ENCODE measurements at places on chromosomes 6 and 20.

GRCh38 chr6:24997231-24997630, 61.5 kb upstream of the RIPOR2 start:
- no peak for DNase-seq

- no peak for DNase-seq
These were observed 92.1 kb downstream of the PHACTR3 start for GRCh38 chr20:59696476-59696875.

- DNase-seq = no peak
These were observed 58.5 kb downstream of the HS3ST5 start for GRCh38 chr6:114284281-114284680.

DNA sequence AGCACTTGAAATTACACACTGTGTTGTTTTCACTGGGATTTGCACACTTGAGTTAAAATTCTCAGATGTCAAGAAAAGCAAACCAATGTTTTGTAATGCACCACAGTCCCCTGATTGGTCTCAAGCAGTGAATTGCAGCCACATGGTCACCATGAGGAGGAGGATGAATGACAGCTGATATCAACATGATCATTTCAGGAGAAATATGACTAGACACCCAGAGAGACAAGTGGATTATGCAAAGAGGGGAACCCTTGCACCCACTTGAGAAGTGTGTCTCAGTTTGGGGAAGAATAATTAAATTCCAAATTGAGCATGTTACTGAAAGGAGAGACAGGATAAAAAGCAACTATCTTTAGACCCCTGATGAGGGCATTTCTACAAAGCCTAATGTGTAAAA, 69.3 kb downstream of the UST start:
- no peak for DNase-seq

DNA sequence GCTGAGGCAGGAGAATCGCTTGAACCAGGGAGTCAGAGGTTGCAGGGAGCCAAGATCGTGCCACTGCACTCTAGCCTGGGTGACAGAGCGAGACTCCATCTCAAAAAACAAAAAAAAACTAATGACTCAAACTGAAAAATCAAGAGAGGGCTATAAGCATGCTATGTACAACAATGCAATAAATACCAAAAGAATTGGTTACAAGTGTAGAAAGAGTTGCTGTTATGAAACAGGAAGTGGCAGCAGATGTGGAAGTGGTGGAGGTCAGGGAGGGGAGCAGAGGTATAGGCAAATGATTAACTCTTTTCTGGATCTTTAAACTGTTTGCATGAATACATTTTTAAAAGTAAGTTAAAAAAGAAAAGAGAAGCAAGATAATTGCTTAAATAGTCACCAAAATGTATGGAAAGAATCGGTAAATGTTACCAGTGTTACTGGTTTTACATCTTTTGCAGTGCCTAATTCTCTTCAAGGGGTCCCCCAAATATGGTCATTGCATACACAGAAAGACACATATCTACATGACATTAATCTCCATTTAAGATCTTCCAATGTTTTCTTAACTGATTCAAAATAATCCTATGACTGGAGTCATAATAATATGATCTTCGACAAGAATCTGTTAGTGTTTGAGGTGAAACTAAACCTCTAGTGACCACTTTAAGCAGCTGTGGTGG, 15.0 kb downstream of the CALHM6 start:
- peak; percentile 30 for DNase-seq

DNA sequence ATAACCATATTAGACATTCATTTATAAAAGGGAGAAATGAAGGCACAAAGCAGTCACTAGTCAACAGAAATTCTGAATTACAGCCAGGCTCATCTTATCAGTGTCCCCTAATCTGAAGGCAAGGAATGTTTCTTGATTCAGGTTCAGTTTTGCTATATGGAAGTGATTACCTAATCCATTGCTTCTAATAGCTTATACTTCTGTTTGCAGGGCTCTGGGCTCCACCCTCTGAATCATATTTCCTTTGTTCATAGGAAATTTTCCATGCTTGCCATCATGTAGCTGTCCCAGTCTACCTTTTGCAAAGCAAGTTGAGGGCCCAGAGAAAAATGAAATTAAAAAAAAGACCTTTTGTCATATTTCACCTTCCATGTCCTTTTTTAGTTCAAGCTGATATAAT, 96.0 kb downstream of the LCA5 start:
- no peak for DNase-seq

DNA sequence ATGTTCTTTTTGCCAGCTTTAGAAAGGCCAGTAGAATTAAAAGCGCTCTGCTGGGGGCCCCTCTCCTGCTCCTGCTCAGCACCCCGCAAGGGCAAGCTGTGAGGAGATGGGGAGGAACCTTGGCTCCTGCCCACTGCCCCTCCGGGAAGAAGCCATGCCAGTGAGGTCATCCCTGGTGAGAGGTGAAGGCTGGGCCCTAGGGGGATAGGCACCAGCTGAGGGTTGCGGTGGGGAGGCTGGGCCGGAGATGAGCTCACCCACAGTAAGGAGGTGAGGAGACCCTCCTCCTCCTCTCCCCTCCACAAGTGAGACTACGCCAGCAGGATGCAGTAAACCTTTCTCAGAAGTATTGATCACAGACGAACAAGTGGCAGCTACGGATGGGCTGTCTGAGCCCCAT, 32.1 kb downstream of the LRFN2 start:
- no peak for DNase-seq

DNA sequence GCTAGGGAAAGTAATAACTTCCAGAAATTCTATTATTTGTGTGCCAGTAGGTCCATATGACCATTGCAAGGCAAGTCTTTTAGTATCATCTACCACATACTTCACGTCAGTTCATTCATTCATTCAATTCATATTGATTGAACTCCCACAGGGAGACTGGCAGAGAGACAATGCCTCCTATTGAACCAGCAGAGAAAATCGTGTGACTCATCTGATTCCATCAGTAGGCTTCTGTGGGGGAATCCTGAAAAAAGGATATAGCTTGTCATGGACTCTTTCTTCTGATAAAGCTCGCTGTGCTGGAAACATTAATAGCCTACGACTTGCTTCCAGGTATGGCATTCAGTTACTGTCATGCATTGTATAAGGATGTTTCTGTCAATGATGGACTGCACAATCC, 45.3 kb upstream of the CNR1 start:
- DNase-seq = no peak

- DNase-seq = no peak
These were observed 322.8 kb upstream of the SOX4 start for GRCh38 chr6:21270636-21271201.

DNA sequence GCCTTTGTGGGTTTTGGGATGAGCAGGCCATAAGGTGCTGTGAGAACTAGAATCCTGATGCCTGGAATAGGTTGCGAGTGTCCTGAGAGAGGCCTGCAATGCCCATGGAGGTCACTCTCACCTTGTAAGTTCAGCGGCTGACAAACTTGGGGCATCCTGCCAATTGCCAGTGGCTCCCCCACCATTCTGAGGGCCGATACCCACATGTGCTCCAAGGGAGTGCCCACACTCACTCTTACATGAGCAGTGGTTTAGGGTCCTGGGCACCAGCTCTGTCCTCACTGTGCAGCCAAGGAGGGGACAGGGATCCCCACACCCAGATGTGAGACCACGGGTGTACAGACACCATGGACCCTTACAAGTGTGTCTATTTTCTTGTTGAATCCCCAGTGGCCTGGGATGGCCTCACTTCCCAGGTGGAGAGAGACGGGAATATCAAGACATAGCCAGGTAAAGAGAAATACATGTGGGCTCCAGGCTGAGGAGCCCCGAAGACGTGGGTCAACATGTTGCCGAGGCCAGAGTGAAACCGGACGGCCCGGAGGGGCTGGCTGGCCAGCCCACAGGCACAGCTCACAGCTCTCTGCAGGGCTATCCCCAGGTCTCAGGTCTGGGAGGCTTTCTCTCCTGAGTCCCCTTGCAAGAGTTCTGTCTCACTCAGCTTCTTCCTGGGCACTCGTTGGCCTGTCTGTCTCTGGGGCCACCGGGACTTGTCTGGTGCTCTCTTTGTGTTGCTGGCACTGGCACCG, 2.0 kb upstream of the CST9 start:
- no peak for DNase-seq

DNA sequence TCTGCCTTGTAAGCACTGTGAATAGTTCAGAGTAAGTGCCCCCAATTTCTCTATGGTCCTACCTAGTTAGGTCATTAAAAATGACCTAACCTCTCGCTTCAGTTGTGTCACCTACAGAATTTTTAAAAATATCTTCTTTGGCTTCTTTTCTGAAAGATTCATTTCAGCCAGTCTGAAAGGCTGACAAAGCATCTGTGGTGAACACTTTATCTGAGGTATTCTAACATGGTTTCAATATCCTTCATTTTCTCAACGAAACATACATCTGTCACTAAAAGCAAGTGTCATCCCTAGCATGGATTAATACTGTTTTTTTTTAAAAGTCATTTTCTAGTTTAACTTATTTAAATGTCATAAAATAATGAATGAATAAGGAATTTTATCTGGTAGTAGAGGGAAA, 5.1 kb downstream of the DPM1 start:
- no peak for DNase-seq

DNA sequence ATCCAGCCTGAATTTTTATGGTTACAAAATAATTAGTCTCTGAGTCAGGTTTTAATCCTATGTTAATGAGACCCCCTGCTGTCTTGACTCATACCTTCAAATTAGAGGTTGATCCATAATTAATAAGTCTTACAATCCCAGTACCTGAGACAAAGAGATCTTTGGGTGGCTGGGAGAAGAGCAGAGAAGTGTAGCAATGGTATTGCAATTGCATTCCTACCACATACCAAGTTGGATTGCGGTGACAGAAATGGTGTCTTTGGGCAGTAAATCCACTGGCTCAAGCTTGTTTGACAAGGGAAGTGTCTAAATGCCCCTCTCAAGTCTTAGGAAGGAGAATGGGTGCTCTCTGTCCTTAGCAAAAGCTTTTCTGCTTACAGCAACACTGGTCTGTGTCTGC, 150.4 kb downstream of the BTBD3 start:
- DNase-seq = no peak

DNA sequence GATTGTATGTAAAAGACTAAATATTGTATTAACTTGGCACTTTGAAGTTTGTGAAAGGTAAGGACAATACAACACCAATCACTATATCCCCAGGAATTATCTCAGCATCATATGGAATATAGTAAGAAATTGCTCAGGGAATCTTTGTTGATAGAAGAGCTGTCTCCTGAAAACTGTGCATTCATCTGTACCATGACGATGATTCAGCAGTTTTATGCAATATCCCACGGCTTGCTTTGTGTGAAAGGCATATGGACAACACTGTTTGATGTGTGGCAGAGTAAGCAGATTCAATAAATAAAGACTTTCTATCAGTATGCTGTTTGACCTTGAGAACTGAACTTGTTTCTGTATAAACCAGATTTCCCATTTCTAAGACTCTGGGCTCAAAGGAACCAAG, 147.5 kb upstream of the PLN start:
- no peak for DNase-seq

- no peak for DNase-seq
These were observed 302.0 kb upstream of the PRDM1 start for GRCh38 chr6:105784179-105784578.

DNA sequence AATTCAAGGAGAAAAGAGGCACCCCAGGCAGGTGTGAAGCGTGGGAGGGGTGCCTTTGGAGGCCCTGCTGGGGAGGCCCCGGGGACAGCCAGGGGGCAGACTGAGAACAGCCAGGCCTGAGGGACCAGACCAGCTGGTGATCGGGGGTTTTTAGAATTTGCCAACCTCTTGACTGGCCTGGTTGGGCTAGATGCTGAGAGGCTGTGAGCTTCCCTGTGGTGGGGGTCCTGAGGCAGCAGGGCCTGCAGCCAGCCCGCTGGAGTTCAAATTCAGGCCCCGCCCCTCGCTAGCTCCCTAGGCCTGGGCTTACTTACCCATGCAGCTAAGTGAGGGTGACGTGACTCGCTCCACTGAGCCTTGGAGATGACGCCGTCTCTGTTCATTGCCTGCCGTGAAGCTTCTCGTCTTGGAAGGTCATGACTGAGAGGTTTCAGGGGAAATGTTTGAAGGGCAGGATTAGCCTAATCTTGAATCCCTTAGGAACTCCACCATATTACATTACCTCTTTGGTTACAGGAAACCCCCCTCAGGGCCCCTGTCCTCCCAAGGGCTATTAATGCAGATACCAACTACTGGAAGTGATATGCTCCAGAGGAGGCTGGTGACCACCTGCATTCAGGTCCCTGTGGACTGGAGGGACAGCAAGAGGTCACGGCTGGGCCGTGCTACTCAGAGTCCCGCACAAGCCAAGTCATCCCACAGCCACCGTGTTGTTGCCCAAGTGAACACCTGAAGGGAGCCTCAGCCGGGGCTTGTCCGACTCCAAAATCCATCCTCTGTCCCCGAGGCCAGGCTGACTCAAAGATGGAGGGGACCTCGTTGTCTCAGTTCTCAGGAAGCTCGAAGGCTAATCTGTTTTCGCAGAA, 73.9 kb upstream of the DUSP22 start:
- no peak for DNase-seq

GRCh38 chr6:5155906-5156305, 70.8 kb downstream of the PPP1R3G start:
- no peak for DNase-seq

DNA sequence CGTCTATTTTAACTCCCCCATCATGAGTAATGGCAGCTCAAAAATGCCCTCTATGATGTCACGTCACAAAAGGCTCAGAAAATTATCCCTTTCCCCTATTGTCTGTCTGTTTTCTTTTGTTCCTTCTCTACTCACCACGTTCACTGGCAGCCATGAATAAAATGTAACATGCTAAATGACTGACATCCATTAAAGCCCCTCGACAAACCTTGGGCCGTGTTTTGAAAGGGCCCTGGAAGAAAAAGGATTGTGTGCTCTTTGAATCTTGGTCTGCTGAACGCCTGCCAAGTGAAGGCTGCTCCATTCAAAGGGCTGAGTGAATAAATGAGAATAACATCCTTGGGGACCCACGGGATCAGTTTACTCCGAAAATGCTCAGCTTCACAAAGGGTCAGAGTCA, 118.7 kb downstream of the RPS12 start:
- no peak for DNase-seq

GRCh38 chr6:44671333-44671732, 283.8 kb downstream of the CDC5L start:
- no peak for DNase-seq

DNA sequence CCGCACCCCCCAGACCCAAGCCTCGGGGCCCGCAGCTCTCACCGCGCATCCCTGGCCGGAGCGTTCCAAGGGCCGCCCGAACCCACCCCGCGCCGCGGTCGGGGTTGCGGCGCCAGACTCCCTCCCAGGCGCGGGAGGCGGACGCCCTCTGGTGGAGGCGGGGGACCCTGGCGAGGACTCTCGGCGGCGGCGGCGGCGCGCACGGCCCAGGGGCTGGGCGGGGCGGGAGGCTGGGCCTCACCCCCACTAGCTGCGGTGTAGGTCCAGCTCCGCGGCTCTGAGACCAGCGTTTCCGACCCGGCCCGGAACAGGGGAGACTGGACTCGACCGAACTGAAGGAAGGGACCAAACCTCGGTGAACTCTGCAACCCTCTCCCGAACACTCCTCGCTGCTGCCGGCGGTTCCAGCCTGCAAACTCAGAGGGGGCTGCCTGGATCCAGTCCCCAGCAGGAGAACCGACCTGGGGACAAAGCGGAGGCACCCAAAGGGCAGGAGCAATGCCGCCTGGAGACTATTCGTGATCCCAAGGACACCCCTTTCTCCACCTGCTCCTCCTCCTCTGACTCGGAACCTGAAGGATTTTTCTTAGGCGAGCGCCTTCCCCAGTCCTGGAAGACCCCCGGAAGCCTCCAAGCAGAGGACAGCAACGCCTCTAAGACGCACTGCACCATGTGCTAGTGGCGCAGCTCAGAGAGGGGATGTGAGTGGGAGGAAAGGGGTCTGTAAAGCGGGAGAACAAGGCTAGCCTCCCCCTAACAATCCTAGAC, 859 bp upstream of the TOMM6 start:
- peak; percentile 78 for DNase-seq

Measured in T-helper 2 cell (primary cell).